GM19239 (cell line): ENCODE measurements at places on chromosomes 3 and 15.

DNA sequence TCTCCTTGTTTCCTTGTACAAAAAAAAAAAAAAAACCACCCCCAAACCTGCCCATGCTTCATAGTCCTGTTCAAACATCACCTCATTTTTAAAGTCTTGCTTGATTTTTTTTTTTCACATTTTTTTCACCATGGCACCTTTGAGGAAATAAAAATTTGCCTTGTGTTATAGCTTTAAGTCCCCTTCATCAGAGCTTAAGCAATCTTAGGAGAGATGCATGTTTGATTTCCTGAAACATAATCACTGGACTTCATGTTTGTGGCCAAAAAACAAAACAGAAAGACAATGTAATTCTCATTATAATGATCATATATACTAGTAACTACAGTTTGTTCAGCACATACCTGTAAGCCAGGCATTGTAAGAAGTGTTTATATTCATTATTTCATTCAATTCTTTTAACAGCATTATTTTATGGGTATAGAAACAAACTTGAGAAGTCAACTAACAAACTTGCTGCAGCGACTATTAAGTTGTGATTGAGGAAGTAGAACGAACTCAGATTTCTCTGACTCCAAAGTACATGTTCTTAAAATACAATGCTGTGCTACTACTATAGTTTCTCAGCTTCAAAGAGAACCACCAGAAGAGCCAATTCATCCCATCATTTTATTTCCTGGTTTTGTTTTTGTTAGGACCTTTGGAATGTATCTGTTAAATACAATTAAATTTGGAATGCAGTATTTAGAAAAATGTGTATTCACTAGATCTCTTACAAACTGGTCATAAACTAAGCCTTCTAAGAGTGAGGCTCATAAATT lies 203.8 kb downstream of the TCF12 start:
- no peak for DNase-seq

DNA sequence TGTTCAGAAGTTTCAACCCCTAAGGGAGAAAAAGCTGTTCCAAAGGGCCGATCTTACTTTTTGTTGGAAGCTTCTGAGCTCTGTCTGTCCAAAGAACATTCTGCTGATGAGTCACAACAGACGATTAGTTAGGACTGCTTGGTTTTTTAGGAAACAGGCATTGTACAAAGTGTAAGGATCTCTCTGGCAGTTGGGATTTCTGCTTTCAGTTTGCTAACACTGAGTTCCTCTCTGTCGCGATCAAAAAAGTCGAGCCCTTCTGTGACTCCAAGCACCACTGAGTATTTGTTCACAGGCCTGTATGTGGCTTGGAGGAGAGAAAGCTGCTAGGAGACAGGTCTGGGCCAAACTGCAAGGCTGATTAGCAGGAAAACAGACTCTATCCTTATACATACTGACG lies 91.8 kb upstream of the PFN2 start:
- no peak for DNase-seq

GRCh38 chr3:125189378-125190165 lies 23.0 kb downstream of the SLC12A8 start:
- DNase-seq: no peak

GRCh38 chr3:14789221-14789620 lies 29.5 kb upstream of the FGD5 start:
- no peak for DNase-seq

- no peak for DNase-seq
Measured at GRCh38 chr15:56327721-56328502, 37.3 kb upstream of the TEX9 start.

DNA sequence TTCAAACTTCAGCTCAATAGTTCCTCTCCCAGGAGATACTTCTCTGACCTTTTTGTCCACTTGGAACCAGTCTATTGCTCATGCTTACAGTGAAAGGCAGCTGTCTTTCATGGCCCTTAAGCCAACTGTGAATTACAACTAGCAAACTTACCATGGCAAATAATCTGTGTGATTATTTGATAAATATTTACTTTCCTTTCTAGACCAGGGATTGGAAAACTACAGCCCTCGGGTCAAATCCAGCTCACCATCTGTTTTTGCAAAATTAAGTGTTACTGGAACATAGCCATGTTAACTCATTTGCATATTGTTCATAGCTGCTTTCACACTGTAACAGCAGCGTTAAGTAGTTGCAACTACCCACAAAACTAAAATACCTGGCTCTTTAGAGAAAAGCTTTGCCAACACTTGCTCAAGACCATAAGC lies 289.1 kb upstream of the MCTP2 start:
- no peak for DNase-seq

DNA sequence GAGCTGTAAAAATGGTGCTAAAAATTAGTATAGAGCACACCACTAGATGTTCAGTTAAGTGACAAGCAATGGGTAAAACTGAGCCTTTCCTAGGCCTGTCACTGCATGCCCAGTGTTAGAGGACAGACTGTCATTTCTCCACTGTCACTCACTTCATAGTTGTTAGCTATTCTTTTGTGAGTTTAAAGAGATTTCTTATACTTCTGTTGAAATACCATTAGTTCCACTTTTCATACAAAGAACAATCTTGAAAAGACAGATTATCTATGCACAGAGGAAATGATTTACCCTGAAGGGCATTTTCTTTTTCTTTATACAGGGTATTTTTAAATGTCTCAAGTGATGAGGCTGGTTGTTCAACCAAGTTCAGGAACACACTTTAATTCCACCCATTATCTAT lies 28.3 kb upstream of the CHMP2B start:
- DNase-seq: no peak

GRCh38 chr3:105373383-105373782 lies 6.7 kb downstream of the ALCAM start:
- DNase-seq: no peak

- DNase-seq: no peak
Measured at GRCh38 chr3:119628390-119628789, 30.7 kb downstream of the PLA1A start.

GRCh38 chr3:133383175-133383574 lies 16.7 kb upstream of the BFSP2 start:
- no peak for DNase-seq

DNA sequence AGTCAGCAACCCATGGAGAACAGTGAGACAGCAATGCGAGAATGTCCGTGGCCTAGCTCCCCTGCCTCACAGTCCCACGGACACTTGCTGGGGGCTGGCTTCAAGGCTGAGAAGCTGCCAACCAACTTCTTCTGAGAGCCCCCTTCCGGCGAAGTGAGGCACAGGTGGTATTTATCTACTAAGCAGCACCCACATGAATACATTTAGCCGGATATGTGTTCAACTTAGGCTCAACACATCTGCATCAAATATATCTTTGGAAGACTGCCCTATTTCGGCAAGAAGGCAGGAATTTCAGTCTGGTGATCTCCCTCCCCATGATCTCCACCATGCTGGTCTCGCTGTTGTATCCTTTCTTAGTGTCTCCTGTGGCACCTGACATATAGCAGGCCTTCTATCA lies 340.9 kb upstream of the NR2E3 start:
- DNase-seq: no peak

DNA sequence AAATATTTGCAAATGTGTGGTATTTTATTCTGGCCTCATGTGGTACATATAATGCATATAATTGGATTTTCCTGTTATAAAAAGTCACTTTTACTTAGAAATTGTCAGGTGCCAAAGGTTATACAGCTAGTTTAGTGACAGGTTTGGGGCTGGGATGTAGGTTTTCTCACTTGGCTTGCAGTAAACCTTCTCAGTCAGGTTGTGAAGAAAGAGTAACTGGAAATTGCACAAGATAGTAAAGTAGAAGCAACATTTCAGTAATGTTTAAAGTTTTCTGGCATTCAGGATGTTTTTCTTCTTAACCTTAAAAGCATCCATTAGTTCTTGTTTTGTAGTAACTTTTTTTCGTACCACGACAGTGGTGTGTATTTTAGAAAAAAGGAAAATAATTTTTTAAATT lies 53.9 kb downstream of the MEF2A start:
- no peak for DNase-seq

DNA sequence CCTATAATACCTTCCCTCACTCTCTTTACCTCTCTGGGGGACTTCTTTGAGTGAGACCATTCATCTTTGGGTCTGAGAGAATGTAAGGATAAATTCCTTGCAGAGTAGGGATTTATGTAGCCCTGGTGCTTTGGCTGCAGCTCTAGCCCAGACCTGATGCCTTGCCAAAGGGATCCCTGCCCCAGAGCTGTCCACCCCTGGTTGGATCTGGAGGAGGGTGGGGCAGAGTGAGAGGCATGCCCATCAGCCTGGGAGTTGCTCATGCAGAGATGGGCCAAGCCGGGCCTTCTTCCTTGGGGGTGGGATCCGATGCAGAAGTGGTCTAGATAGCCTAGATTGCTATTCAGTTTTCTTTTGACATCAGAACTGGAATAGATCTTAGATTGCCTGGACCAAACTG lies 31.5 kb downstream of the RTP1 start:
- no peak for DNase-seq

DNA sequence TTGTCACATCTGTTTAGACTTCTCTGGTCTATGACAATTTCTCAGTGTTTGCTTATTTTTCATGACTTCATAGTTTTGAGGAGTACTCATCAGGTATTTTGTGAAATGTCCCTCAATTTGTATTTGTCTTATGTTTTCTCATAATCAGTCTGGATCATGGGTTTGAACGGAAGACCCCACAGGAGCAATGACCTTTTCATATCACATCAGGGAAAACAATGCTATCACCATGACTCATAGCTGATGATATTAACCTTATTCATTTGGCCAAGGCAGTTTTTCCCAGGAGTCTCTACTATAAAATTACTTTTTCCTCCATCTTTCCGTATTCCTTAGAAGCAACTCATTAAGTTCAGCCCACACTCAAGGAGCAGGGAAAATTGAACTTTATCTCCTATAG lies 32.7 kb downstream of the AADACL2 start:
- DNase-seq: no peak

DNA sequence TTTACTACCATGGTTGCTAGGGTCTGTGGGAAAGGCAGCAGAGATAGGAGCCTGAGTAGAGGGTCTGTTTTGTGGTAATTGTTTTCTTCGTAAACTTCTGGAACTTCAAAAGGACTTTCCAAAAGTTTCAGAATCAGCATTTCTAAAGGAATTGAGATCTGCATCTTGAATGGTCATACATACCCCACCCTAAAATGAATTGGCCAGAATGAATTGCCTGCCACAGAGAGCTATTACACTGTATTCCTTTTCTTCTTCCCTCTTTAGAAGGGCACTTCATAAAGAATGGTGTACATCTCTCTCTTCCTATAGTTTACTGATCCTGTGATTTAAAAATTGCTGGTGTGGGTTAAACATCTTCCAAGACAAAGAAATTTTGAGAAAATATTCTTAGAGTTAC lies 525.7 kb downstream of the NLGN1 start:
- no peak for DNase-seq

GRCh38 chr3:180762866-180763265 lies 83.6 kb upstream of the CCDC39 start:
- no peak for DNase-seq

- DNase-seq: no peak
Measured at GRCh38 chr15:90074023-90074422, 28.2 kb downstream of the IDH2 start.

DNA sequence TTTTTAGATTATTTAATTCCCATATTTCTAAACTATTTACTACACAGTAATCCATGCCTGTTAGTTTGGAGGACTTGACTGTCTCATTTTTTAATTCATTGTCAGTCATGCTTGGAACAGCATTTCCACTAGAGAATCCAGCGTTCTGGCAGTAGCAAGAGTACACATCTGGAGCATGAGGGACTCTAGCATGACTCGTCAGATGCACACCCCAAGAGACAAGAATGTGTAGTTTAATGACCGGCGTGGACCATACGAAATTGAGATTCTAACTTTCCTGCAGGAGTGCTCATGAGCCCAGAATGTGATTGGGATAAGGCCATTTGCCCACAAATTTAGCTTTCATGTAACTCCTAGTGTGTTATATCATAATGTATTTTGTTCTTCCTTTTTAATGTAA lies 48.9 kb downstream of the ASB7 start:
- no peak for DNase-seq

GRCh38 chr3:75260-75659 lies 121.3 kb upstream of the CHL1 start:
- DNase-seq: no peak

- no peak for DNase-seq
Measured at GRCh38 chr3:7669641-7670040, 808.7 kb downstream of the GRM7 start.
